Caki2 (cell line): ENCODE measurements at places on chromosomes 5 and 9. TPM values are rescaled to one million over a fixed set of nuclear protein-coding genes. Genes with fewer than 3 reads are reported as not detected.

DMRTA1 gene
- total RNA-seq = 6.0 and 7.3 TPM in 2 replicates

DNA sequence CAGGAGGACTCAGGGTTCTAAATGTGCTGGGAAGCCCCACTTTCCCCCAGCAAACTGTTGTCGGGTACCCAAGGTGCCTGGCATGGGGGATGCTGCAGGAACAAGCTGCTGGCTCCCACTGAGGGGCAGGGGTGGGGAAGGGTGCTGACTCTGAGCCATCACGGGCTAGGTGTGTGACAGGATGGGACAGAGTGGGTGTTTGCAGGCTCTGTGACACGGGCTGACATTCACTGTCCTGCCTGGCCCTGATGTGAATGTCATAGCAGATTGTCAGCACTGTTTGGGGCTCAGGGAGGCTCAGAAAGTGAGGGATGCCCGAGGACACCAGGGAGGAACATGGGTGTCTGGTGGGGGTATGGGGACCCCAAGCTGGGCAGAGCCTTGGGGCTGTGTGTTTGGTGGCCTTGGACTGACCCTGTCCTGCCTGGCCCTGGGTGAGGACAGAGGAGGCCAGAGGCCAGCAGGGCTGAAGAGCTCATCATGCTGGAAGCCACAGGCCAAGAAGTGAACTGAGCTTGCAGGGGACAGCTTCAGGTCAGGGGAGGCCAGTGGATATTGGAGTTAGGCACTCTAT is 20.6 kb downstream of the WNK2 start:
- no peak for DNase-seq

DNA sequence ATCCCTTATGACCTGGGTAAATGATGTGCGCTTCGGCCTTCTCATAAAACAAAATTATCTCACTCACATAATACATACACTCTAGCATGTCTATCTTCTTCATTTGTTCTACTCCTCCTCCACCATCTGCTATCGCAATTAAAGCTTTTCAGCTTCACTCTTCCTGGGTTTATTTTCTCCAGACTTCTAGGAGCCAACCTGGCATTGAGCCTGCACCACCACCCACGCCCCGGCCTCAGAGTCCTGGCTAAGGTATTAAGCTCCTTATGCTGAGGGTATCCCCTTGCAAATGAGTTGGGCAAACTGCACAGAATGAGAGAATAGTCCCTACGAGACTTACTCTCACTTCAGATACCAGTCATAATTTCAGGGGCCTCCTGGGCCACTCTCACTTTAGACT is 236.1 kb upstream of the CDH12 start:
- no peak for DNase-seq

GRCh38 chr5:141427783-141428426 is 2.4 kb upstream of the PCDHGA12 start:
- no peak for DNase-seq

TMEM167A gene
- total RNA-seq = 23.5 and 59.0 TPM in 2 replicates

GRCh38 chr5:131999441-132000240 is 11.8 kb downstream of the ACSL6 start:
- no peak for DNase-seq
